HepG2 (cell line): ENCODE measurements at places on chromosomes 4 and X.

GRCh38 chr4:57194068-57194611 is 84.0 kb upstream of the IGFBP7 start:
- no peak overlapping the region for H3K27ac ChIP-seq
- H3K36me3 ChIP-seq: no peaks in the 10 kb centered on the region
- DNase-seq: no peak
- H3K4me3 ChIP-seq: no peak overlapping the region
- H3K27me3 ChIP-seq: no peaks in the 10 kb centered on the region; the same call in 1 of the 2 replicates
- H3K4me1 ChIP-seq: no peaks in the 10 kb centered on the region

- no peaks in the 10 kb centered on the region for H3K27me3 ChIP-seq
- H3K4me1 ChIP-seq: no peaks in the 10 kb centered on the region
- no peak for DNase-seq
- H3K4me3 ChIP-seq: no peak overlapping the region
- H3K27ac ChIP-seq: no peak overlapping the region
Measured at GRCh38 chr4:139985401-139985800, 168.6 kb downstream of the MAML3 start.

DNA sequence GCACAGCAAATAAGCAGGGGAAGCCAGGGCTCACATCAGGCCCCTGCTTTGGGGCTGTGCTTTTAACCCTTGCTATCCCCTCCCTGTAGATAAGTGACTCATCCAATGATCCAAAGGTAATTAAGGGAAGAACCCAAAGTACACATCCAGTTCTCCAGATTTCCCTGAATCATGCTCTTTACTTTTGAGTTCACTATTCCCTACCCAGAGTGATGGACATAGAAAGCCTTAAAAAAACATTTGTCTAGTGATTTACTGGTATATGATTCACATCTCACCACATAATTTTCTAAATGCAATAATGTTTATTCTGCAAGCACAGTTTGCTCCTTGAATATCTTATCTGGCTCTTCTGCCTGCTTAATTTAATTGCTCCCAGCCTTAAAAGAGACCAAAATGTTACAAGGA is 136.2 kb downstream of the PPP3CA start:
- peaks cover 10% of the 10 kb centered on the region for H3K4me1 ChIP-seq
- H3K4me3 ChIP-seq: no peak overlapping the region
- no peaks in the 10 kb centered on the region for H3K27me3 ChIP-seq
- peak; percentile 55 for DNase-seq
- H3K36me3 ChIP-seq: no peaks in the 10 kb centered on the region

DNA sequence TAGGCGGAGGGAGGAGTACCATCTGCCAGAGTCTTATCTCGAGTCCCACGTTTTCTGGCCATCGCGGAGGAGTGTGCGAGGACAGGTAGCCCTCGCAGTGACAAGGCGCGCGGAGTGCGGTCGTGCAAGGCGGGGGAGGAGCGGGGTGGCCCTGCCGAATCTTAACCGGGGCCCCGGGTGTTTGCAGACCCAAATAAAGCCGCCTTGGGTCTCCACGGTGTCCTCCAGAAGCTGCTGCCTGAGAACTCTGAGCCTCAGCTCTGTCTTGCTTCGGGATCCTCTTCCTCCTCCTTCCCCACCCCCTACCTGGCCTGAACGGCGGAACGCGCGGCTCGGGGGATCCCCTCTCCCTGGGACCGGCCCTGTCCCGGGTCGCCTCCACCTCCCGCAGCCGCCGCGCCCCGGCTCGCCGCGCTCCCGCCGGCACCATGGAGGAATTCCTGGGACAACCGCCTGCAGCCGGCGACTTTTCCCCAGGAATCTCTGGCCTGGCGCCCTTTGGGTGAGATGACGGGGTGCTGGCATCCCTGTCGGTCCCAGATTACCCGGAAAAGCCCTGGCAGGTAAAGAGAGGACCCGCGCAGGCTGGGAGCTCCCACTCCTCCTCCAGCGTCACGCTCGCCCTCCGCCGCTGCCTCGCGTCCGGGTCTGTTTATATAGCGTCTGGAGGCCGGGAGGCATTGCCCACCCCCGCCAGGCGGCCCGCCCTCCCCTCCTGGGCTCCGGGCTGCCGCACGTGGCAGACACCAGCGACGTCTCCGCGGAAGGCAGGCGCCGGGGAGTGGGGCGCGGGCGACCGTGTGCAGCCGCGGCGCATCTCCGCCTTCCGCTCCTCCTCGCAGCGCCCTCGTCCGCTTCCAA is at the start of gene GALNTL6:
Gene GALNTL6 (plus strand): TSS at position 740 of the 861 bp plus-strand sequence.
- H3K36me3 ChIP-seq: no peaks in the 10 kb centered on the region
- no peak for DNase-seq
- no peak within 1 kb of the TSS for H3K4me3 ChIP-seq
- no peak within 1 kb of the TSS for H3K27ac ChIP-seq

DNA sequence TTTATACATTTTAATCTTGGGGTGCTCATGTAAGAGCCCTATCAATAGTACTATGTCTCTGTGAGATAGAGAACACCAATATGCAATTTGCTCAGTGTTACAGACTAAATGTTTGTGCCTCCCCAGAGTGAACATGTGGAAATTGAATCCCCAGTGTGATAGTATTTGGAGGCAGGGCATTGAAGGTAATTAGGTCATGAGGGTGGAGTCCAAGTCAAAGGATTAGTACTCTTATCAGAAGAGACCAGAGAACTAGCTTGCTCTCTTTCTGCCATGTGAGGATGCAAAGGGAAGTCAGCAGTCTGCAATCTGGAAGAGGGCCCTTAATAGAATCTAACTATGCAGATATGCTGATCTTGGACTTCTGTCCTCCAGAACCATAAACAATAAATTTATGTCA is 1317.0 kb downstream of the STIM2 start:
- DNase-seq: no peak
- no peaks in the 10 kb centered on the region for H3K27me3 ChIP-seq
- no peak overlapping the region for H3K27ac ChIP-seq
- no peaks in the 10 kb centered on the region for H3K36me3 ChIP-seq
- H3K4me3 ChIP-seq: no peak overlapping the region

DNA sequence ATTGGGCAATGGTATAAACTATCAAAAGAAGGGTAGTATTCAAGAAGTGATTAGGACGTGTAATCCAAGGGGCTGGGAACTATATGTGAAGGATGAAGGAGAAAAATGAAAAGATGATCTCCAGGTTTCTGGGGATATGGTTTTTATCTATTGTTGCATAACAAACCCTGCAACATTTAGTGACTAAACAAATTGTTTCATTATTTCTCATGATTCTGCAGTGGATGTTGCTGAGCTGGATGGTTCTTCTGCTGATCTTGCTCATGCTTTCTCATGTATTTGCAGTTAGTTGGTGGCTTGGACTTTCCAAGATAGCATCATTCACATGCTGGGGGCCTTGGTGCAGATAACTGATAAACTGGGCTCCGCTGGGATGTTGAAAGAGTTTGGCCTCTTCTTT is 29.1 kb downstream of the PHOX2B start:
- no peak overlapping the region for H3K4me3 ChIP-seq
- H3K4me1 ChIP-seq: no peaks in the 10 kb centered on the region
- no peak overlapping the region for H3K27ac ChIP-seq
- no peaks in the 10 kb centered on the region for H3K27me3 ChIP-seq

- DNase-seq: peak; percentile 92
- peak overlapping the region; percentile 77 for H3K4me3 ChIP-seq
- H3K36me3 ChIP-seq: no peaks in the 10 kb centered on the region; the same call in 1 of the 2 replicates
- no peaks in the 10 kb centered on the region for H3K27me3 ChIP-seq
Measured at GRCh38 chrX:131830400-131831184, 192.5 kb upstream of the STK26 start.

DNA sequence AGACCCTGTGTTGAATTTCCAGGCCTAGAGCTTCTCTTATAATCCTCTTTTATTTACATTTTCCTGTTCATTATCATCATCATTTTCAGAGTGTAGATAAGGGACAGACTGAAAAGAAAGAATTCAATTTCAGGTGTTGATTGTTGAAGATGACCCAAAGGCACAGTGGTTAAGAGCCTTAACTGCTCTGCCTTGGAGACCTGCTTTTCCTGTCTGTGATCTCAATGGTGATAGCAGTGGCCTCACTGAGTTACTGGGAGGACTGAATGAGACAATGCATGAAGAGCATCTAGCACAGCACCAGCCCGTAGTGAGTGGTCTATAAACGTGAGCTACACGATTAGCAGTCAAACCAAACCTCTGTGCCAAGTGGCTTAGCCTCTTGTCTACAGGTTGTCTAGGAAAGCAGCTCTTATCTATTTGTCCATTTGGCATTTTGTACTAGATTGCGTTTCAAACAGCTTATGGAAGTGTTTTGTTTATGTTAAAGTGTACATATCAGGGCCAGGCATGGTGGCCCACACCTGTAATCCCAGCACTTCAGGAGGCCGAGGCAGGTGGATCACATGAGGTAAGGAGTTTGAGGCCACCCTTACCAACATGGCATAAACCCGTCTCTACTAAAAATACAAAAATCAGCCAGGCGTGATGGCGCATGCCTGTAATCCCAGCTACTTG is 41.5 kb downstream of the SETD7 start:
- H3K4me3 ChIP-seq: no peak overlapping the region
- no peaks in the 10 kb centered on the region for H3K36me3 ChIP-seq
- 0 out of 2 replicates have a peak, but pooled peaks cover 7% of the 10 kb centered on the region for H3K4me1 ChIP-seq
- no peak overlapping the region for H3K27ac ChIP-seq
- no peak for DNase-seq

- H3K4me3 ChIP-seq: no peak overlapping the region
- no peak overlapping the region for H3K27ac ChIP-seq
- H3K27me3 ChIP-seq: 0 out of 3 replicates have a peak, but pooled peaks cover 6% of the 10 kb centered on the region
Measured at GRCh38 chr4:140054861-140055260, 99.1 kb downstream of the MAML3 start.

DNA sequence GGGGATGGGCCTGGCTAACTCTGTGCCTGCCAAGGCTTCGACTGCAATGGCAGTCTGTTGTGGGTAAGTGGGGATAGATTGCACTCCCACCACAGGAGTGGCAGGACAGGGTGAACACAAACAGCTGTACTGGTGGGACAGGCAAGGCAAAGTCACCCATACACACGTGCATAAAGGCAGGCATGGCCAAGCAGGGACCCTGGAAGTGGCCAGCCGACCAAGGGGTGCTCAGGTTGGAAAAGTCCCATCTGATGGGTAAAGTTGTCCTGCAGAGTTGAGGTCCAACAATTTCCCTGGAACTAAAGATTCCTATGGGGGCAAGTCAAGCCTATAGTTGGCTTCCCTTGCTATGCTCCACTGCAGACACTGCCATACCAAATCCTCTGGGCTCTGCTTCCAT is 1961.9 kb upstream of the ADGRL3 start:
- no peaks in the 10 kb centered on the region for H3K27me3 ChIP-seq
- no peaks in the 10 kb centered on the region for H3K4me1 ChIP-seq
- H3K36me3 ChIP-seq: no peaks in the 10 kb centered on the region
- H3K27ac ChIP-seq: no peak overlapping the region
- H3K4me3 ChIP-seq: no peak overlapping the region

GRCh38 chr4:128289523-128290158 is 2.0 kb upstream of the PGRMC2 start:
- H3K4me3 ChIP-seq: no peak overlapping the region
- H3K27me3 ChIP-seq: peaks cover 2% of the 10 kb centered on the region; the same call in 1 of the 2 replicates
- H3K36me3 ChIP-seq: no peaks in the 10 kb centered on the region
- H3K4me1 ChIP-seq: peaks cover 21% of the 10 kb centered on the region

DNA sequence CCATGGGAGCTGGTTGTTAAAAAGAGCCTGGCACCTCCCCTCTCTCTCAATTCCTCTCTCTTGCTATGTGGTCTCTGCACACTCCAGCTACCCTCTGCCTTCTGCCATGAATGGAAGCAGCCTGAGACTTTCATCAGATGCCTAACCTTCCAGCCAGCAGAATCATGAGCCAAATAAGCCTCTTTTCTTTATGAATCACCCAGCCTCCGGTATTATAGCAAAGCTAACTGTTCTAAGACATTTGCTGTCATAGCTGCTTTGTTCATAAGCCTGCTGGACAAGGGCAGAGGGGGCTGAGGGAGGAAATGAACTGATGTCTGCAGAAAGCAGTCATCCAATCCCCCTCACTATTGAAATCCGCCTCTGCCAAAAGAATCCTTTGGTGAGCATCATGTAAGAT is 196.7 kb downstream of the ZNF330 start:
- H3K36me3 ChIP-seq: no peaks in the 10 kb centered on the region
- DNase-seq: no peak
- no peaks in the 10 kb centered on the region for H3K27me3 ChIP-seq
- H3K4me1 ChIP-seq: no peaks in the 10 kb centered on the region
- no peak overlapping the region for H3K27ac ChIP-seq

DNA sequence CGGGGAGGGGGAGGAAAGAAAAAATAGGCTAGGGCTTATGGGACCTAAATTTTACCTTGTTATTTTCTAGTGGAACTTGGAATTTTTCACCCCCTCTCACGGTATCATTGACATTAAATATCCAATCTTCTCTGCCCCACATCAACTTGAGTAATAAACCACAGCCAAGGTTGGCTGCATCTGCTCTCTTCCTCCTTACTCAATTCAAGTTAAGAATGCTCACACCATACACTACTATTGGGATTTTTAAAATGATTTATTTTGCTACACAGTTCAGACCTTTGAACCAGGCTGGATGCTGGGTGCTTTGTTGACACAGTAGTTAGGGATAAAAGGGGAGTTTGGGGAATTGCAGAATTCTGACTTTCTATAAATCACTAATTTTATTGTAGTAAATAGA is 78.2 kb upstream of the DHX15 start:
- no peaks in the 10 kb centered on the region for H3K27me3 ChIP-seq
- no peaks in the 10 kb centered on the region for H3K36me3 ChIP-seq
- peaks cover 38% of the 10 kb centered on the region for H3K4me1 ChIP-seq
- DNase-seq: no peak
- no peak overlapping the region for H3K4me3 ChIP-seq

DNA sequence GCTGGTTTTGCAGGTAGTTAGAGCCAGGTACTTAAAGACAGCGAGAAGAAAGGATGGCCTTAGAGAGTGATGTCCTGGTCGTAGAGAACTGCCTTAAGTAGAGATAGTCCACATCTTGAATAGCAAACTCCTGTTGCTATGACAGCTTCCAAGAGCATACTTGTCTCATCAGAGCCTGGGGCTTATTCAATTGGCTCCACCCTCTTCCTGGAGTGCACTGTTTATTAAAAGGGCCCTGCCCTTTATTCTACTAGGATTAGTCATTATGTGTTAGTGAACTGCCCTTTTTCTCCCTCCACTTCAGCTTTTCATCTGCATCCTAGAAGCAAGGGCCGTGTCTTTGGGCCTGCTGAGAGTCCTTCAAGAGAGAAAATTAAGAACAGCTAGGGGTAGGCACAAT is 94.5 kb upstream of the EOLA2 start:
- no peak overlapping the region for H3K27ac ChIP-seq
- no peak overlapping the region for H3K4me3 ChIP-seq
- no peaks in the 10 kb centered on the region for H3K27me3 ChIP-seq
- peaks cover 26% of the 10 kb centered on the region for H3K4me1 ChIP-seq

DNA sequence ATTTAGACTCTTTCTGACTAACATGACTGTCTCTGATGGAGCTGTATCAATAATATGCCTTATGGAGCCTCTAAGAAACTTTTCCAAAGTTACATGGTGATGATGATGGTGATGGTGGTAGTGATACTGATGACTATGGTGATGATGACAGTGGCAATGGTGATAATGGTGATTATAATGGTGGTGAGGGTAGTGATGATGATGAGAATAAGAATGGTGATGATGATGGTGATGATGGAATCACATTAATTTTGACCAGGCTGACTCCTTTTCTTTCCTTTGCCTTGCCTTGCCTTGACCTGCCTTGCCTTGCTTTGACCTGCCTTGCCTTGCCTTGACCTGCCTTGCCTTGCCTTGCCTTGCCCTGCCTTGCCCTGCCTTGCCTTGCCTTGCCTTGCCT is 31.7 kb upstream of the AREG start:
- no peaks in the 10 kb centered on the region for H3K27me3 ChIP-seq
- H3K4me3 ChIP-seq: no peak overlapping the region
- no peak overlapping the region for H3K27ac ChIP-seq
- H3K36me3 ChIP-seq: no peaks in the 10 kb centered on the region
